ENCODE measurements at places on chromosomes 16 and 17.

- DNase-seq = no peak
Measured at GRCh38 chr17:82021107-82021899, 1.4 kb downstream of the CENPX start.

DNA sequence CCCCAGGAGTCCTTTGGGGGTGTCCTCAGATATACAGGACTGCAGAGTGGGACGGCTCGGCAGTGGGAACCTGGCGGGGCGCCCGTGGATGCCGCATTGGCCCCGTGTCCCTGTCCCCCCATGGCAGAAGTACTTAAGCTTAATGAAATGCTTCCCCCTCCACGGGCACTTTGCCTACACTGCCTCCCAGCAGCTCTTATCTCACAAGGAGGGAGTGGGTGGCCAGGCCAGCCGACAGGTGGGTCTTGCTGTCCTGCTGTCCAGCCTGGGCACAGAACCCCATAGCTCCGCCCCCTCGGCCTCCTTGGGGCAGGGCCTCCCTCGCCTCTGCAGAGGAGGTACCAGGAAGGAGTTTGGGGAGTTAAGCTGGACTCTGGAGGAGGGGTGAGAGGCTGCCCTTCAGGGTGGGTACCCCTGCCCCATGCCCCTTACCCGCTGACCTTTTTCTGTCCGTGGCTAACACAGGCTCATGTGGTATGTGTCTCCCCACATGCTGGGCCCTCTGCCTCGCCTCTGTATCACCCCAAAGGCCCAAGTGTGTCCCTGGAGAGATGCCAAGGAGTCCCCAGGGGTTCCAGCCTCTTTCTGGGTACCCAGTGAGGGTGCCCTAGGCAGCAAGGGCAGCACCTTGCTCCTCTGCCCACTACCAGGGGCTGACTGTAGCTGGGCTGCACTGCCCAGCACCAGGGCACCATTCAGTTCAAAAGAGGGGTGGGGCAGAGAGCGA is 8.7 kb downstream of the THRA start:
- DNase-seq = no peak

GRCh38 chr16:23293016-23293415 is 9.1 kb upstream of the SCNN1B start:
- DNase-seq = no peak

DNA sequence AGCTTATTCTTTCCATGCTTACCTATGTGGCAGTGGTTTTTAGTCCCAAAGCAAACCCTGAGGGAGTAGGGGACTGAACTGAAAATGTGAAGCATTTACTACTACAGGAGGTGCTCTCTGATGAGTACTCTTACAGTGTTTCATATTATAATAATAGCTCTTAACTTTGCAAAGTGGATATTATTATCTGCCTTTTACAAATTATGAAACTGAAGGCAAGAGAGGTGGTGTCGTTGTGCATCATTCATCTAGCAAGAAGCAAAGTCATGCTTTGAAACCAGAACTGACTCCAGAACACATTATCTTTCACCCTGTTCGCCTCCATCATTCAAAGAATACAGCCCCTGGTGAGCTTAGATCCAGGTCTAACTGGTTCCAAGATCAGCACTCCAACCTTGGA is 8.2 kb upstream of the KCNH6 start:
- no peak for DNase-seq

GRCh38 chr16:67349172-67349571 is 22.6 kb downstream of the LRRC36 start:
- DNase-seq = no peak

GRCh38 chr17:41735744-41736143 is 1.3 kb upstream of the HAP1 start:
- no peak for DNase-seq

- no peak for DNase-seq
Measured at GRCh38 chr16:10870808-10871156, 6.2 kb upstream of the CIITA start.

DNA sequence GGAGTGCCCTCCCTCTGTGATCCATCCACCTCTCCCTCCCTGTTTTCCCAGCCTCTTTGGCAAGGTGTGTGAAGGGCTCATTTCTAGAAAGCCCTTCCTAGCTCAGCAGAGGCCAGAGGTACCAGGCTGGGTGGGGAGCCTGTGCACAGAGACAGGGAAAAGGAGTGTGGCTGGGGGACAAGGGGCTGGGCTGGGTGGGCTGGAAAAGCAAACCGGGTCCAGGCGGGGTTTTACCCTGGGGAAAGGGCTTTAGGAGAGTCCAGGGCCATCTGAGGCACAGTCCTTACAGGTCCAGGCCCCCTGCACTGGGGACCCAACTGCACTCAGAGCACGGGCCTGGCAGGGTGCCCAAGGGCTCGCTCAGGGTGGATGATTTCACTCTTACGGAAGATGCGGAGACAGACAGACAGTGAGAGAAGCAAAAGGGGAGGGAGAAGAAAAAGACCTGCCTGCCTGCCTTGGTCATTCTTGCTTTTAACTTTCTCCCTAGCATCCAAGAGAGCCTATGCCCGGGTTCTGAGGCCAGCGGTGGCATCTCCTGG is 7.0 kb downstream of the CRHR1 start:
- no peak for DNase-seq

GRCh38 chr17:1108478-1108764 is 71.4 kb downstream of the ABR start:
- DNase-seq = no peak

DNA sequence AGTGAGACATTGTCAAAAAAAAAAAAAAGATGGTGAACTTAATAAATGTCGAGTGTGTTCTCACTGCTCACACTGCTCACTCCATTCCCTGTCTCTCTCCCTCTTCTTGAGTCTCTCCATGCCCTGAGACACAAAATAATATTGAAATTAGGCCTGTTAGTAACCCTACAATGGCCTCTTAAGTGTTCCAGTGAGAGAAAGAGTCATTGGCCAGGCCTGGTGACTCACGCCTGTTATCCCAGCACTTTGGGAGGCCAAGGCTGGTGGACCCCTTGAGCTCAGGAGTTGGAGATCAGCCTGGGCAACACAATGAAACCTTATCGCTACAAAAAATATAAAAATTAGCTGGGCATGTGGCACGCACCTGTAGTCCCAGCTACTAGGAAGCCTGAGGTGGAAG is 16.2 kb upstream of the CSF3 start:
- no peak for DNase-seq

DNA sequence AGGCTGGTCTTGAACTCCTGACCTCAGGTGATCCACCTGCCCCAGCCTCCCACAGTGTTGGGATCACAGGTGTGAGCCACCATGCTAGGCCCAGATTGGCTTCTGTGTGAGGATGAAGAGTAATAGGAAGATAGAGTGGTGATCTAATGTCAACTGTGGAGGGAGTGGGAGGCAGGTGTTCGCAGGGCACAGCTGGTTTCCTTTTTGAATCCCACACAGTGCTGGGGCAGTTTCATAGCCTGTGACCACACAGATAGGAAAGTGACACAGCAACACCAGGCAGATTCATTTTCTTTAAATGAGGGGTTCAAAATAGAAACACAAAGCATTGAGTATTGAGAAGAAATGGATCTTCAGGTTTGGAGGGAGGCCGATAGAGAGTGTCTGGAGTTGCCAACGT is 540.3 kb downstream of the WWOX start:
- no peak for DNase-seq

DNA sequence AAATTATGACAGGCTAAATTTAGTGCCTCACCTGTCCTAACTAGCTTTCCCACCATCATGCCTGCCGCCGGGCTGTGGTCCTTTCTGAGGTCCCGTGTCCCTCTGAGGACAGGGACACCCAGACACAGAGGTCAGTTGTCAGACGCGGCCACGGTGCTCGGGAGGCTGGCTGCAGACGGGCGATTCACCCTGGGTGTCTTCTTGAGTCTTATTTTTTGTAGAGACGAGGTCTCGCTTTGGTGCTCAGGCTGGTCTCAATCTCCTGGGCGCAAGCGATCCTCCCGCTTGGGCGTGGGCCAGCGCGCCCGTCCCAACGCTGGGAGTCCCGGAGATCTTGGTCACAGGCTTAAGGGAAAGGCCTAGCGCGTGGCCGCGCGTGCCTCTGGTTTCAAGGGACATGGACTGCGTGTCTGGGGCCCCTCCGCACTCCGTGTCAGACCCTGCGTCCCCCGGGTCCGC is 797 bp upstream of the RAB11FIP3 start:
- no peak for DNase-seq
